ENCODE measurements at places on chromosomes 12 and 14. TPM values are rescaled to one million over a fixed set of nuclear protein-coding genes. Genes with fewer than 3 reads are reported as not detected.

- peak; percentile 94 for DNase-seq
These were observed 82.6 kb upstream of the GTF2A1 start for GRCh38 chr14:81303258-81303935.

DNA sequence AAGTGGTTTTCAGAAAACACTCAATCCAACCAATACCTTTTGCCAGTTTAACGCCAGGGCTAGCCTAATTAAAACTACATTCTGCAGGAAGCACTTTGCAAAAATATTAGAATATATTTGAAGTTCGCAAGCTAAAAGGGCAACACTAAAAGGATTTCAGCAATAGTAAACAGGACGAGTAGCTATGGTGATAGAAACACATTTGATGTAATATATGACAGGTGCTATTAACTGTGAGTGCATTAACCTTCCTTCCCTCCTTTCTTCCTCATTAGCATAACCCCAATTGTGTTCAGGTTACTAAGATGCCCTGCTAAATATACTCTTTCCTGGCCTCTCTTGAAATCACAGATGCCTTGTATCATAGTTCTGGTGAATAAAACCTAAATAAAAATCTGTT is 85.6 kb upstream of the TMCC3 start:
- DNase-seq = no peak

DNA sequence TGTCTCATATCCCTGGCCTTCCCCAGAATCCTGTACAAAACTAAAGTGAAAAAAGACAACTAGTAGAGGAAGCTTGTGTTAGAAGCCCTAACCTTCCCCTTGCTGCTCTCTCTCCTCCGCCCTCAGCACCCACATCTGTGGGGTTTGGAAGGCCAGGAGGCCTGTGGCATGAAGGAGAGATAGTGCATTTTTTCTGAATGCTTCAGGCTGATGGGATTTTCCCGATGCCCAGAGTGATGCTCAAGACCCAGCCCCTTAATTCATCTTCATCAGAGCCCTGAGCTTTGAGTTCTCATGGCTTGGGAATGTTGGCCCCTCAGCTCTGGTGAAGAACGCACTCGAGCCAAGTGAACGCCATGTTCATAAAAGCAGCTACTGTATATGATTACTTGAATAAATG is 5.9 kb downstream of the FGF6 start:
- no peak for DNase-seq

GRCh38 chr12:7747246-7747645 is at the start of gene CLEC4C:
Gene CLEC4C (minus strand): TSS chr12:7747375. CDS start chr12:7747348, 27 bp downstream.
- no peak for DNase-seq

GRCh38 chr14:103734081-103734888 is 18.7 kb downstream of the ZFYVE21 start:
- no peak for DNase-seq

- DNase-seq = peak; percentile 77
These were observed 50.7 kb downstream of the TPCN1 start for GRCh38 chr12:113271853-113272561.

- no peak for DNase-seq
These were observed 432.1 kb downstream of the CCDC91 start for GRCh38 chr12:28622406-28622805.

The FAM186B gene
- total RNA-seq = 0.83 TPM

DNA sequence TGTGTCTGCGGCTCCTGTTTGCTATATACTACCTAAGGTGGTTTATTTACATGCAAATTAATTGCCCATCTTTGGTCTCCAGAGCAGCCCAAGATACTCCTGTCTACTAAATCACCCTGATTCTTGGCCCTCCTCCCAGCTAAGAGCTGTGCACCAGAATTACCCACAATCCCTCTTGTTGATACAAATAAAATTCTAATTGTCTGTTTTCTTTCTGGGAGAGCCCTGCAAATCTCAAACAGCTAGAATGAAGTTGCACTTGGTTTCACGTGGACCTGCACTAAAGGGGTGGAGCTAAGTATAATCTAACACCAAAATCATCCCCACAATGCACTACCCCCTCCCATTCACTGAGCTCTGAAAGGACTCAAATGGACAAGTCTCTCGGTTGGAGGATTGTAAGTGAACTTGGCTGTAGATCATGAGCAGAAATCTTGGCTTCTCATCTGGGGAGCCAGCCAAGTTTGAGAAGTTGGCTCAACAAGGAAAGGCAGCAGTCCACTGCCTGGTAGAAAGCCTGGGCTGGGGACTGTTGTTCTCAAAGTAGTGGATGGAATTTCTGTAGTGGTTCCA is 6.6 kb downstream of the MAX start:
- DNase-seq = peak; percentile 55

DNA sequence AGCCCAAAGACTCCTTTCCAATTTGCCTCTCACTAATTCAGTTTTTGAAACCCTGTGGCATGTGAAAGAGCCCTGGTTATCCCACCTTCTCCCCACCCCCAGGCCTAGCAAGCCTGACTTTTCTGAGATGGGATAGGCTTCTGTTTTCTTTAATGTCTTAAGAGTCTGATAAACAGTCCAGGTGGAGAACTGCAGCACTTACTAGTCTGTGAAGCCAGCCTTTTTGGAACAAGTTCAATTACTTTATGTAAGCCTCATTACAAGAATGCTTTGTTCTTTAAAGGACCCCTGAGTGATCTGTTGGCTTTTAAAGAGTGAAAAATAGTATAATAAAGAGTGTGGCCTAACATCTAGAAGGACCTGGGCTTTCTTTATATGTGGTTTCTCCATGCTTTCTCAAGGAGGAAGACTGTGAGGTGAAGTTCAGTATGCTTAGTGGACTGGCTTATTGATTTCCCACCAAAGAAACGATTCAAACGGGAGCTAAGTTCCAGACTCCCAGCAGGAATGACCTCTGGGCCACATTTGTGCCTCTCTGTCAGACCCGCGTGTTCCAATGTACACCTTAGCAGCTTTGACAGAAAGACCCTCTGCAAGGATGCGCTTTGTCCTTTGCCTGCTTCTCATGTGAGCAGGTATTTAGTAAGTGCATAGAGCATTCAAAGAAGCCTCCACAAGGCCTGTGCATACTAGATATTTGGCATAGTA is 129.5 kb downstream of the DAAM1 start:
- DNase-seq = no peak

GRCh38 chr14:95871531-95871930 is 5.1 kb upstream of the TUNAR start:
- DNase-seq = no peak

The ASIC1 gene
- total RNA-seq = 0.35 TPM

DNA sequence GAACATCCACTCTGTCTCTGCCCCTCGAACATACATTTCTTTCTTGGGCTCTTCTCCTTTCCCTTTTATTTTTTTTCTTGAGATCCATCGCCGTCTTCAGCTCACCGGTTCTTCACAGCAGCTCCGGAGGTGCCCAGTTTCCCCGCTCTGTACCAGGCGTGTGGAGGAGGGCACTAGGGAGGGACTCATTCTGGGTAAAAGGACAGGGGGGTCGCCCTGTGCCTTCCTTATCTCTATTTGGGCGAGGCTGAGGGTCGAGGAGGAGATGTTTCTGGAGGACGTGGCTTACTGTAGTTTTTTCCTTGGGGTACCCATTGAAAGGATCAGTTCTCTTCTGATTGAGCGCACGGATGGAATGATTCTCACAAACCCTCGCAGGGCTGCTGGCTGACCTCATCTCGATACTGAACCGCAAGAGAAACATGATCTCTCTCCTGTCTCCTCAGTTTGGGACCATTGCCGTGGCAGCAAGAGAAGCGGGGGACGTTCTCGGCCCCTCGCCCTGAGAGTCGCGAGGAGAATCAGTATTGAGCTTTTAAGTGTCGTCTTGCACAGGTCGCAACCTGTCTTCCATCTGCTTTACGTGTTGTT is 386 bp downstream of the LIN52 start:
- DNase-seq = no peak

- peak; percentile 27 for DNase-seq
These were observed 28.5 kb downstream of the FAIM2 start for GRCh38 chr12:49875115-49875720.

- DNase-seq = no peak
These were observed 154.3 kb downstream of the RMST start for GRCh38 chr12:97616946-97617345.

The KLRC1 gene
- 0.16 TPM for total RNA-seq

DNA sequence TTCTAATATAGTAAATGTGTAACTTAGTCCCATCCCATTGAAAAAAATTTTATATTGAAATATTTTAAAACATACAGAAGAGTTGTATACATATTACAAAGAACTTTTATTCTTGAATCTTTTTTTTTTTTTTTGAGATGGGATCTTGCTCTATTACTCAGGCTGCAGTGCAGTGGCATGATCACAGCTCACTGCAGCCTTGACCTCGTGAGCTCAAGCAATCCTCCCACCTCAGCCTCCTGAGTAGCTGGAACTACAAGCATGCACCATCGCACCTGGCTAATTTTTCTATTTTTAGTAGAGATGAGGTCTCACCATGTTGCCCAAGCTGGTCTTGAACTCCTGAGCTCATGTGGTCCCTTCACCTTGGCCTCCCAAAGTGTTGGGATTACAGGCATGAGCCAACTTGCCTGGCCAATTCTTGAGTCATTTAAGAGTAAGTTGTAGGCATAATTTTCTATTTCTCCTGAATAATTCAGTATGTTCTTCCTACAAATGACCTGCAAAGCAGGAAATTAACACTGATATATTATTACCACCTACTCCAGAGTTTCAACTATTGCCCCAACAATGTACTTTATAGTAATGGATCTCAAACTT is 153.0 kb upstream of the BMP4 start:
- no peak for DNase-seq

- DNase-seq = no peak
These were observed 14.9 kb downstream of the SLC38A2 start for GRCh38 chr12:46357438-46358324.

GRCh38 chr14:101370593-101371569 is 190.4 kb upstream of the DIO3 start:
- DNase-seq = no peak

DNA sequence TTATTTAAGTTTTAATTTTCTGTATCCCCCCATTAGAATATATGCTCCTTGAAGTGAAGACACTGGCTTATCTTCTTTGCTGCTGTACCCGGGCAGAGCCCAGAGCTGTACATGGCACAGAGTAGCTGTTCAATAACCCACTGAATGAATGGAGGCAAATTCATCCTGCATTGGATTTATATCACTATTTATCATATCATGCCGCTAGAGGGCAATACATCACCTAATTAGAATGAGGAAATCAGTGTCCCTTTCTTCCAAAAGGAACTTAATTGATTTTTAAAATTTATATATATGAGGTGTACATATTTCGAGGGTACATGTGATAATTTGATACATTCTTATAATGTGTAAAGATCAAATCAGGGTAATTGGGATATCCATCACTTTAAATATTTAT is 89.2 kb upstream of the TMEM260 start:
- DNase-seq = no peak

The C12orf56 gene
- not detected for total RNA-seq

DNA sequence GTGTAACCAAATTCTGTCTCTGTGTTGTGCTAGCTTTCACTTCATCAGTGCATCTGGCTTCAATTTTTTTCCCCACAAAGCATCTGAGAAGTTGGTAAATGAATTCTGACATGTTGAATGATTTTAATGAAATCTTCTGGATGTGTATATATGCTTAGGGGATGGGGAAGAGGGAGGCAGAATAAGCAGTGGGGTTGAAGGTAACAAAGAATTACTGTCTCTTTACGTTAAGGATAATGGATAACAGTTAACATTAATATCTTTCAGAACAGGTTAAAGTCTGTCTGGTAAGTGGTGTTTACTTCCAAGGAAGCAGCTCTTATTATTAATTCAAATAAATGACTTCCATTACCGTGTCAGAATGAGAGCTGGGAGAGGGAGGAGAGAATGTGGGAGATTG is 261.7 kb downstream of the ERC1 start:
- DNase-seq = no peak

DNA sequence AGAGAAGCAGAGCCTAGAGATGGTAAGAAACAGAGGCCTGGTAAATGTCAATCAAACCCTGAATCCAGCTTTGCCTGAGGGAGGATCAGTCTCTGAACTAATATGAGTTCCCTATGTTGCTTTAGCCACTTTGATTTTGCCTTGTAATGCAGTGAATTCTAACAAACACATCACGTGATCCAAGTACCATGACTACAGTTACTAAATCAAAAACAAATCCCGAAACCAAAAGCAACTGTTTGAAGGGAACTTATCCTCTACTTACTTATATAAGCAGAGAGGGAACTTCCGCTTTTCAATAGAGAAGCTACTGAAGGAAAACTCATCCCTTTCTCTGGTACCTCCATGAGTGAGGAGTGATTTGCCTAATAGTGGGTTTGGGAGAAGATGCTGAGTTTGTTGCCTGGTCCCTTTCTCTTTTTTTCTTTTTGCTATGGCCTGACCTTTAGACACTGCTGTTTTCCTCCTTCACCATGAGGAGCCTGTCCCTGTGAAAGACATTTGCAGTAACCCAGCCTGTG is 7.7 kb upstream of the PPTC7 start:
- DNase-seq = no peak

DNA sequence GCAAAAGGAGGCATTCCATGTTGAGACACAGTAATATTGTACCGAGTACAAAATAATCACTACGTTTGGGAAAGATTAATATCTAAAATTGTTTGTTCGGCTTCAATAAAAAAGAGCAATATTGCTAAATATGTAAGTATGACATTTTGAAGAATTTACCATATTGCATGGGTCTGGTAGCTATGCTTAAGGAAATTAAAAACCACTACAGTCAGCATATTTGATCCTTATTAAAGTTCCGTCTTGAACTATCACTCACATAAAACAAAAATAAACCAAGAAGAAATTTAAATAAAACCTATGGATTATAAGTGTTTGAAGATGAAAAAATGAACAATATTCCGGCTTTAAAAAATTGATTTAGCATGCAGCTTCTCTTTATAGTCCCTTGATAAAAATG is 63.8 kb downstream of the SETD3 start:
- DNase-seq = no peak

GRCh38 chr12:58346032-58346632 is 404.8 kb downstream of the ATP23 start:
- no peak for DNase-seq

GRCh38 chr14:65824285-65824977 is 411.9 kb downstream of the FUT8 start:
- no peak for DNase-seq

GRCh38 chr14:68856572-68856971 is 63.7 kb upstream of the ZFP36L1 start:
- no peak for DNase-seq

GRCh38 chr12:48903982-48904411 is 21.3 kb downstream of the FKBP11 start:
- peak; percentile 89 for DNase-seq

The TAS2R8 gene
- not detected for total RNA-seq

The ACRBP gene
- 1.3 TPM for total RNA-seq

GRCh38 chr14:44404036-44404435 is 103.0 kb downstream of the FSCB start:
- DNase-seq = no peak

DNA sequence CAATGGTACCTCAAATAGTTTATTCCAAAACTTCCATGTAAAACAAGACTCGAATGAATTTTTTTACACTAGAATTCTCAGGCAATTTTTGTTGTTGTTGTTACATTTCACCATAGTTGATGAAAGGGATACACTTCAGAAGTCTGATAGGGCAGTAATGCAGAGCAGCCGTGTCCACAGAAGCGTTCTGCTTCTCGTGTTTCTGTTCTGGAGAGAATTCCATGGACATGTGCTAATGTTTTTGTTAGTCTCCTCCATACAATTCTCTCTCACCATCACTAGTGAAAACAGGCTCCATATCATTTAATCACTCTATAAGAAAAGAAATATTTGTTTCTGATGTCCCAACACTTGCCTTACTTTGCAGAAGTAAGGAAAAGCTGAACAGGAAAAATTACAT is 606.1 kb downstream of the SLC16A7 start:
- DNase-seq = no peak

The C14orf180 gene
- total RNA-seq = 0.34 TPM

GRCh38 chr14:101369194-101369915 is 191.9 kb upstream of the DIO3 start:
- DNase-seq = no peak

- no peak for DNase-seq
These were observed 68.5 kb downstream of the RASSF3 start for GRCh38 chr12:64678835-64679234.

All from pancreas (tissue), 10 donors.